Inflammatory macrophage treated with lipopolysaccharide for 1 hour (primary cell): ENCODE measurements at places on chromosomes 2 and 18.

DNA sequence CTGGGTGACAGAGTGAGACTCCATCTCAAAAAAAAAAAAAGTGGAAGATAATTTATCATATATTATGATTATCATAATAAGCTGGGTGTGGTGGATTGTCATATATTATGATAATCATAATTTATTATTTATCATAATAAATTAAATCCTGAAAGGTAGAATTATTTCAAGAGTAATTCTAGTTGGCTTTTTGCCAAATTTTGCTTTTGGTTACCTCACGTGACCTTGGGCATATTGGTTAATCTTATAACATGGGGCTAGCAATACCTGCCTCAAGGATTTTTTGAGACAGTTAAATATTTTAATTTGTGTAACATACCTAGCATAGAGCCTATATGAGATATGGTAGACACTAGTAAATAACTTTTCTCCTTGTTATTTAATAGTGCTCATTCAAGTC lies 111.3 kb upstream of the TTC27 start:
- DNase-seq, result no peak

- DNase-seq, result no peak
These were observed 609 bp upstream of the ZNF2 start for GRCh38 chr2:95165030-95165370.

GRCh38 chr2:27194538-27195354 lies 17.1 kb upstream of the ATRAID start:
- no peak for DNase-seq

GRCh38 chr2:239587311-239587731 lies 186.5 kb upstream of the HDAC4 start:
- DNase-seq, result no peak

GRCh38 chr18:25244170-25244569 lies 107.8 kb downstream of the ZNF521 start:
- DNase-seq, result no peak

GRCh38 chr2:149653831-149654445 lies 66.4 kb upstream of the MMADHC start:
- no peak for DNase-seq
